ENCODE measurements at places on chromosomes 13 and 19.

DNA sequence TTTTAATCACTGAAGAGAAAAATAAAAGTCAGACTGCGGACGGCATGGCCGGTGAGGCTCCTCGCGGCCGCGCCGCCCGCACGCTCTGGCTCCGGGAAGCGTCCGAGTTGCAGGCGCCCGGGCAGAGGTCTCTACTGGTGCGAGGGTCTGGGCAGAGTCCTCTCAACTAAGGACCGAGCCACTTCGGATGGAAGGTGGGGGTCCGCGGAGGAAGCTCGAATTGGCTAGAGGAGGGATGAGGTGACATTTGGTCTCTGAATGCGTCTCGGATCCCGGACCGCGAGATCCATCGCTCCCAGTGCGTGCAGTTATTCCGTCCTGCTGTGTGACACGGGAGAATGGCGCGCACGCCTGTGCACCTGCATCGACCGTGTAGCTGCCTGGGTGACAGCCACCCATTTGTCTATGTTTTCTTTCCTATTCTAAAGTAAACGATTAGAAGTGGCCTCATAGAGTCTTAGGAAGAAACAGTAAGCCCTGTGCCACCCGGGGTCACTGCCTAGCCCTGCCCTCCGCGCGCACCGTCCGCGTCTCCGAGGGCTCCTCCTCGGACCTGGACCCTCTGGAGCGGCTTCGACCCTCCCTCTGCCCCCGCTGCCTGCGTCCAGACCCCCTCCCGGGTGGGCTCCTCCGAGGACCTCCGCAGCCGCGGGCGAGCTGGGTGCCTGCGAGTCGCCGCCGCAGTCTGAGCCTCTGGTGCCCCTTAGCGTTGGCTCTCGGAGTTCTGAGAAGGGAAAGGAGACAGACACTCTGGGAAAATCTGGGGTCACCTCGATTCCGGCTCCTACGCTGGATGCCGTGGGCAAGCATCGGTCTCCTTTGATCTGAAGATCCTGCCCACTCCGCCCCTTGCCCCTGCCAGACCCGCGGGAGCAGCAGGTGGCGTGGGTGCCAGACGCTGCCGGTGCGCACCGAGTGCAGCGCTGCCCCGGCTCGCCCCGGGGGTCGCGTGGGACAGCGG, 347.4 kb downstream of the LIG4 start:
- no peak for DNase-seq
- H3K36me3 ChIP-seq, result no peaks in the 10 kb centered on the region
- H3K27ac ChIP-seq, result no peak overlapping the region
- peak overlapping the region; percentile 88 for H3K4me3 ChIP-seq

DNA sequence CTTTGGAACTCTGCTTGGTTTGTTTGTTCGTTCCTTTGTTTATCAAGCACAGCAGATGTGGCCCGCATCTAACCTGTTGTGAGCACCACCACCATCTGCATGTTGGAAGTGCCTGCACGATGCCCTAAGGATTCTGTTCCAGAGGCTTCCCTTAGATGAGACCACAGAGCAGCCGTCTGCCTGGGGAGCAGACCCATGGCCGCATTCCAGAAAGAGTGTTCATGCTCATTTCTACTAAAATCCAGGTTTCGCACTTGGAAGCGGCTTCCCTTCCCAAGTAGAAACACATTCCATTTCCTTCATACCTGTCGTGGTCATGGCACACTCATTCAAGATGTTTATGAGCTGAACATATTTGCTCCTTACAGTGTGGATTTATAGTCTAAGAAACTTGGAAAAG, 27.2 kb downstream of the COL4A2 start:
- peaks cover 23% of the 10 kb centered on the region for H3K4me1 ChIP-seq
- DNase-seq, result no peak
- peaks cover 41% of the 10 kb centered on the region for H3K36me3 ChIP-seq

DNA sequence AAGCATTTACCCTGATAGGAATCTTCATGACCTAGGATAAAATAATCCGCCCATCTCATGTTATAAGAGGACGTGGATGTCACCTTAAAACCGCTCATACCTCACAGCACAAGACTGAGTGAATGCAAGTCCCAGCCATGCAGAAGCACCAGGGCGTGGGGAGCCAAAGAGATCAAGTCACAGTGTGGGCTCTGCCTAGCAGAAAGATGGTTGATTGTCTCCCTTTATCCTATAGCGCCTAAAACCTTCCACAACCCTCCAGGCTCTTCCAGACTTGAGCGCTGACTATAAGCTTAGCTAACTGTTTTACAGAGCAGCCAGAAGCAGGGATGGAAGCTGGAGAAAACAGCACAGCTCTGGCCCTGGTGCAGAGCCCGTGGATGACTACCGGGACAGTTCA, 6.8 kb upstream of the ANKRD10 start:
- H3K4me3 ChIP-seq, result no peak overlapping the region
- no peaks in the 10 kb centered on the region for H3K36me3 ChIP-seq
- peaks cover 19% of the 10 kb centered on the region for H3K27me3 ChIP-seq
- H3K27ac ChIP-seq, result no peak overlapping the region
- no peak for DNase-seq

DNA sequence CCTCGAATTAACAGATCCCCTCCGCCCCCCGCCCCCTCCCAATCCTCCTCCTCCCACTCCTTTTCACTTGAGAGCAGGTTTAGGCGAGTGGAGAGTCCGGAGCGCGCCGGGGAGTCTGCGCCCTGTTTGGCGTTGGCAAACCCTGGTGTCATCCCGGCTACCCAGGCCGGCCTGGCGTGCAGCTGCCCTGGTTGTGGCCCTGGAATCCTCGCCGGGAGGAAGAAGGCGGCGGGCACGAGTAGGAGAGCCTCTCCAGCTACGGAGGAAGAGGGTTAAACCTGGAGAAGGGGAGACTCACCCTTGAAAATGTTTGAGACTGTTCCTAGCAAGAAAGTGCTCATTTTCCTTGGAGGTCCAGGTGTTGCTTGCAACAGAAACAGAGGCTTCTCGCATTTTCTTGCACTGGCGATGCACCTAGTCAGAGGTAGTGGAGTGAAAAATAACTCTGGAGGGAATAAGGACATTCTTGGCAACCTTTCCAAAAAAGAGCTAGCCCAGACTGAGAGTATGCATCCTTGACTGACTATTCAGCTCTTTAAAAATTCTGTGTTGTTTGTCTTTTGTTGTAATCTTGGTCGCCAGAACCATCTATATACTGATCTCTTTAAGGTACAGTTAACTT, 1.3 kb upstream of the SOX21 start:
- peak overlapping the region; percentile 26 for H3K4me3 ChIP-seq
- peaks cover 83% of the 10 kb centered on the region for H3K27me3 ChIP-seq
- H3K27ac ChIP-seq, result no peak overlapping the region
- peaks cover 11% of the 10 kb centered on the region for H3K4me1 ChIP-seq
- no peak for DNase-seq

- H3K27ac ChIP-seq, result no peak overlapping the region
Measured at GRCh38 chr13:41494202-41494601, 36.9 kb downstream of the RGCC start.

DNA sequence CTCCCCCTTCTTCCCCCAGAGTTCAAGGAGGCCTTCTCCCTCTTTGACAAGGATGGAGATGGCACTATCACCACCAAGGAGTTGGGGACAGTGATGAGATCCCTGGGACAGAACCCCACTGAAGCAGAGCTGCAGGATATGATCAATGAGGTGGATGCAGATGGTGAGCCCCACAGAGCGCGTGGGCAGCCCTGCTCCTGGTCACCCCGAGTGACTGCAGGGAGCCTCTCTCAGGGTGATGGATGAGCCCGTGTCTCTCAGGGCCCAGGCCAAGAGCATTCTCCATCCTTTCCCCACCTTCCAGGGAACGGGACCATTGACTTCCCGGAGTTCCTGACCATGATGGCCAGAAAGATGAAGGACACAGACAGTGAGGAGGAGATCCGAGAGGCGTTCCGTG, 7.0 kb downstream of the CALM3 start:
- H3K36me3 ChIP-seq, result peaks cover 11% of the 10 kb centered on the region
- no peaks in the 10 kb centered on the region for H3K27me3 ChIP-seq
- H3K27ac ChIP-seq, result no peak overlapping the region
- H3K4me1 ChIP-seq, result peaks cover 8% of the 10 kb centered on the region

DNA sequence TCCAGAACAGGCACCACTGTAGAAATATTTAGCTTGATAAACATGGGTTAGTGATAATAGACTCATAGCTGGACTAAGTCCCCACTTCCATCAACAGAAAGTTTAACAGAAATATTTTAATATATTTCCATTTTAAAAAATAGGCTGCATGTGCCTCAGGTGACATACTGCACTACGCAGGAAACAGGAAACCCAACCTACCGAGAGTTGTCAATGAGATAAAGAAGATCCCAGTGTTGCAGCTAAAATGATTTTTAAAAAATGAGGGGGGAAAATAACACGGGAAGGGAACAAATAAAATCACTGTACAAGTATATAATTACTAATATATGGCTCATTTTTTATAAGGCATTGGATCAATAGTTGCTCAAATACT, 154.8 kb downstream of the TBC1D4 start:
- DNase-seq, result no peak
- H3K27me3 ChIP-seq, result no peaks in the 10 kb centered on the region

DNA sequence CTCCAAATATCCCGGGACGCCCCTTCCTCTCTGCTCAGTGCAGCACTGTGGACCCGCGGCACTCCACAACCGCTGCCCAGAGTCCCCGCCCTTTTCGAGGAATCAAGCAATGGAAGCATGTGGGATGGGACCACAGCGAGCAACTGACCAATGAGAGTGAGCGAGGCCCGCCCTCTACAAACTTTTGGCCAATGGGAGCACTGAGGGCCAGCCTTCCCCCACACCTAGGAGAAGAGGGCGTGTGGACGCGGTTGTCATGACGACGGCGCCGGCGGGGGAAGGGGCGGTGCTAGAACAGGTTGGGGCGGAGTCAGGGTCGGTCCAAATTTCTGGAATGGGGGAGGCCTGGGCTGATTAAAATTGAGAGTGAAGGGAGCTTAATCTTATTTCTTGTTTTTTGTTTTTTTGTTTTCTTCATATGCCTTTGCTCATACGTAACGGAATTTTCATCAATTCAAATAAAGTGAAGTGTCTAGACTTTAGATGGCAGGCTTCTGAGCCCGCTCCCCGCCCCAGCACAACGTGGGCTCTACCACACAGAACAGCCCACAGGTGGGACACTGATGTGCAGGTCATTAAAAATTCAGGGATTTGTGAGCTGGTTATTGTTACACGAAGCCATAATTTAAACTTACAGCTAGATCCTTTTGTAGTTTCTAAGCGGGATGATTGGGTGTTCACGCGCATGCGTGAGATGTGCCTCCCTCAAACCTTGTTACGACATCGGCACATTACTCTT, at the start of gene DNAAF3:
DNAAF3 (minus strand) TSS at position 84 of the 739 bp plus-strand sequence. CDS start 200 bp downstream, outside the sequence.
- DNase-seq, result peak; percentile 98
- H3K27me3 ChIP-seq, result peaks cover 57% of the 10 kb centered on the region
- H3K4me1 ChIP-seq, result peaks cover 8% of the 10 kb centered on the region
- peak within 1 kb of the TSS; percentile 94 for H3K4me3 ChIP-seq

GRCh38 chr13:61029064-61029463, 386.6 kb downstream of the PCDH20 start:
- H3K4me3 ChIP-seq, result no peak overlapping the region
- H3K36me3 ChIP-seq, result no peaks in the 10 kb centered on the region
- DNase-seq, result no peak
- no peaks in the 10 kb centered on the region for H3K27me3 ChIP-seq
- no peaks in the 10 kb centered on the region for H3K4me1 ChIP-seq

GRCh38 chr13:93745884-93746283, 519.3 kb downstream of the GPC6 start:
- no peaks in the 10 kb centered on the region for H3K4me1 ChIP-seq
- H3K4me3 ChIP-seq, result no peak overlapping the region
- no peaks in the 10 kb centered on the region for H3K27me3 ChIP-seq

DNA sequence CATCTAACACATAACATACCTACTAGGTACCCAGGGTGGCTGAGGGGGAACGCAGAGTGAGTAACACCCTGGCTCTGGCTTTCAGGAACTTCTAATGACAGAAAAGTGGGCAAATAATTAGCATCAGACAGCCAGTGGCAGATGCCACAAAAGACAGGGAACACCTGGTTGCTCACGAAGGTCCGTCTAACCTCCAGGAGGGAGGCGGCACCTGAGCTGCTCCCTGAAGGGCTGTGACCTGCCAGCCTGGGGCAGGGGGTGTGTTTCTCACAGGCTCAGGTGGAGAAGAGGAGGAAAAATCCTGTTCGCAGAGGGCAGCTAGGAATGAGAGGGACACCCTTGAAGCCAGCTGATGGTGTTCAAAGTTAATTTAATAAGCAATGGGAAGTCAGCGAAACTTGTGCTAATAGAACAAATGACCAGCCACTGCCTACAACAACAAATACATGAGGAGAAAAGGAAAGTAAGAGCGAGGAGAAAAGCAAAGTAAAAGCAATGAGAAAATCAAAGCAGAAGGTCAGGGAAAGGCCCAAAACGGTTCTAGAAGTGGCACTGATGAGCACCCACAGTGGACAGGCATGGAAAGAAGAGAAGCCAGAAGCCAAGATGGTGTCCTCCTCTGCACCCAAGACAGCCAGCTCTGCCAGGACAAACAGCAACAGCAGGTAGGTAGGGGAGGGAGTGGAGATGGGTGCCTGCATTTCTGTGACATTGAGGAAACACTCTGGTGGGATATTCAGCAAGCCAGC, 87.3 kb downstream of the STK24 start:
- no peak for DNase-seq
- no peak overlapping the region for H3K27ac ChIP-seq
- no peak overlapping the region for H3K4me3 ChIP-seq
- peaks cover 3% of the 10 kb centered on the region for H3K36me3 ChIP-seq
- no peaks in the 10 kb centered on the region for H3K27me3 ChIP-seq

DNA sequence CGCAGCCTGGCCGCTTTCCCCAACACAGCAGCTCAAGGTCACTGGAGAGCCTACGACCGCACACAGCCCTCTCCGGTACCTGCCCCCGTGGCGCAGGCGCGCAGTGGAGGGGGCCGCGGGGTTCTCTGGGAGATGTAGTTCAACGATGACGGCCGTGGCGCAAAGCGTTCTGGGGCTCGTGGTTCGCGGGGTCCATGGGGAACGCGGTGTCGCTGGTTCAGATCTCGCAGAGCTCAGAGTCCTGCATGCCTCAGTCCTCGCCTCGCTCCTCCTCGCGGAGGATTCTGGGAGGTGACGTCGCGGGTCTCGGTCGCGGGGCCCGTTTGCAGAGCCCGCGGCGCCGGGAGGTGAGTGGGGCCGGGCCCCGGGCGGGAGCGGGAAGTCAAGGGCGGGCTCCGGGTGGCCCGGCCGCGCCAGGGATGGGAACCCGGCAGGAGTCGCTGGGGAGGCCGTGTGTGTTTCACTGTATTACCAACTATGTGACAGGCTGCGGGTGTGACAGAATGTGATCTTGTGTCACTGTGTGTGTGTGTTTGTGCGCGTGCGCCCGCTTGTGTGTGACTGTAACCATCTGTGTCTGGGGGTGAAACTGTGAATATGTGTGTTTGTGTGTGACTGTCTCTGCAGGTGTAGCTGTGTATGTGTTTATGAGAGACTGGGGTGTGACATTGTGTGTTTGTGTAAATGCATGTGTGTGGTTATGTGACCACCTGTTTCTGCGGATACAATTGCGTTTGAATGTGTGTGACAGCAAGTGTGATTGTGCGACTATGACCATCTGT, at the start of gene ZNF527:
ZNF527 (plus strand) TSS at position 220 of the 782 bp plus-strand sequence. CDS start 3,100 bp downstream, outside the sequence.
- peak within 1 kb of the TSS; percentile 96 for H3K4me3 ChIP-seq
- peak within 1 kb of the TSS; percentile 94 for H3K27ac ChIP-seq
- peaks cover 9% of the 10 kb centered on the region for H3K4me1 ChIP-seq
- peaks cover 8% of the 10 kb centered on the region for H3K36me3 ChIP-seq
- DNase-seq, result peak; percentile 96

- DNase-seq, result no peak
- peak overlapping the region; percentile 93 for H3K4me3 ChIP-seq
- no peaks in the 10 kb centered on the region for H3K27me3 ChIP-seq
Measured at GRCh38 chr19:12790628-12791344, 500 bp upstream of the JUNB start.

GRCh38 chr13:43516401-43516833, 270.4 kb downstream of the ENOX1 start:
- peaks cover 27% of the 10 kb centered on the region for H3K4me1 ChIP-seq
- H3K4me3 ChIP-seq, result no peak overlapping the region
- H3K27me3 ChIP-seq, result no peaks in the 10 kb centered on the region

GRCh38 chr13:113096745-113097305, 8.8 kb upstream of the F7 start:
- H3K27me3 ChIP-seq, result no peaks in the 10 kb centered on the region
- H3K27ac ChIP-seq, result no peak overlapping the region
- peaks cover 10% of the 10 kb centered on the region for H3K4me1 ChIP-seq
- no peak overlapping the region for H3K4me3 ChIP-seq
- no peak for DNase-seq
